ENCODE measurements at places on chromosomes 12 and 14.

- DNase-seq = no peak
Observed at GRCh38 chr12:79926951-79927350, 7.9 kb downstream of the PPP1R12A start.

DNA sequence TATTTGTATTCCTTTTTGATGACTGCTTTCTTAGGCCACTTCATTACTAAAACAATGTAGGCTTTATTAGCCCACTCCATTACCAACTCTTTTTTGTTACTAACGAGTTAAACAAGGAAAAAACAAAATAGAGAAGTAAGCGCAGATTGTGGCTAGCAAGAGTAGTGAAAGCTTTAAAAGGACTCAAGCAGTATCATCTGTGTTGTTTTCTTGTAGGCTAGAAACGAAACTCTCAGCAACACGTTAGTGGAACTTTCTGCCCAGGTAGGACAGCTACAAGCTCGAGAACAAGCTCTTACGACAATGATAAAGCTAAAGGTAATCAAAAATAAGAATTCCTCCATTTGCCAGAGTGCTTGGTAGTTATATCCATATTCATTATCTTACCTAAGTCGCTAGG is 11.1 kb downstream of the CCDC62 start:
- DNase-seq = no peak

GRCh38 chr14:89619596-89619995 is 202.6 kb upstream of the FOXN3 start:
- DNase-seq = no peak

- DNase-seq = no peak
Observed at GRCh38 chr12:45907955-45908354, 82.4 kb downstream of the SCAF11 start.

- DNase-seq = no peak
Observed at GRCh38 chr14:33646692-33647260, 304.1 kb downstream of the EGLN3 start.

GRCh38 chr12:16785524-16785923 is 179.6 kb upstream of the LMO3 start:
- DNase-seq = no peak

- no peak for DNase-seq
Observed at GRCh38 chr14:94671870-94672444, 59.8 kb downstream of the SERPINA3 start.

GRCh38 chr14:68664225-68664681 is 128.6 kb downstream of the ZFP36L1 start:
- no peak for DNase-seq

GRCh38 chr12:25156061-25156460 is 38.9 kb downstream of the DNAI7 start:
- DNase-seq = no peak

GRCh38 chr14:99043267-99043615 is 228.8 kb downstream of the BCL11B start:
- DNase-seq = no peak

DNA sequence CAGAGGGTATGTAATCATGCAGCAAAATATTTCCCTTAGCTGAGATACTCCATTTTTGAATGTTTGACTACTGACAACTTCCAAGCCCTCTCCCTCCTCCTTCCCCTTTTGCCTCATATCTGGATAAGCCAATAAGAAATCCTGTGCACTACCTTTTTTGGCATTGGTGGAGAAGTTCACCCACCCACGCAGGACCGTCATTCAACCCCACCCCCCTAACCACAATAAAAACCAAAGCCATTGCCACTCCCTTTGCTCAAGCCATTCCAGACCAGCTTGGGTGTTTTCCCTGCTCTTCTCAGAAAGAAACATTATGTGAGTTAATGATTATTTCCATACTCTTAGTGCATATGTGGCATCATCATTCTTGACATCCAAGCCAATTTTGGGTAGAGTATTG is 176.7 kb downstream of the PTPN11 start:
- DNase-seq = no peak

GRCh38 chr14:104632781-104633180 is 28.2 kb upstream of the TMEM179 start:
- DNase-seq = no peak

GRCh38 chr12:106918746-106919145 is 37.0 kb upstream of the TMEM263 start:
- no peak for DNase-seq

Data from NCI-H187 treated with DMSO at 0.1 percent for 48 hours (cell line).